Activated CD8-positive, alpha-beta T cell treated with anti-CD3 and anti-CD28 coated beads for 36 hours (primary cell): ENCODE measurements at places on chromosomes 5 and 9.

GRCh38 chr5:57307516-57307915 is 133.7 kb downstream of the GPBP1 start:
- DNase-seq: no peak

DNA sequence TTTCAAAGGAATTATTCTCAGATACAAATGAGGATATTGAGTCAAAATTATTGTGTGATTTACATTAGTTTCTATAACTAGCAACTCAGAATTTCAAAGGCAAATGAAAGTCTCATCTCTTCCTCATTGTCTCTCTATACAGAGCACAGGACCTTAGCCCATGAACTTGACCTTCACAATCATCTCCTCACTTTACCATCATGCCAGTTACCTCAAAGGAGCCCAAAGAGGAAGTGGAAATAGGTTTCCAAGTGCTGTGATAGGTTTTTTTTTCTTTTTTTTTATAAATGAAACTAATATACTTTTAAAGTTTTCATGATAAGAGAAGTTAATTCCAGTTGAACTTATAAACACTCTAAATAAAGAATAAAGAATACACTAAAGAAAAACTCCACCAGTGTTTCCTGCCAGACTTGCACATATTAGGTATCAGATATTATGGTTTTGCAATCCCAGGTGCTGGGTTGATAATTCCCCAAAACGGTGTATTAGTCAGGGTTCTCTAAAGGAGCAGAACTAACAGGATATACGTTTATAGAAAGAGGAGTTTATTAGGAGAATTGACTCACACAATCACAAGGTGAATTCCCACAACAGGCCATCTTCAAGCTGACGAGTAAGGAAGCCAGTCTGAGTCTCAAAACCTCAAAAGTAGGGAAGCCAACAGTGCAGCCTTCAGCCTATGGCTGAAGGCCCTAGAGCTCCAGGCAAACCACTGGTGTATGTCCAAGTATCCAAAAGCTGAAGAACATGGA is 50.1 kb upstream of the ADAMTS16 start:
- no peak for DNase-seq

- DNase-seq: peak; percentile 78
Measured at GRCh38 chr5:133423618-133424282, 188.6 kb downstream of the FSTL4 start.

- no peak for DNase-seq
Measured at GRCh38 chr9:34651321-34651720, 664 bp upstream of the IL11RA start.

- no peak for DNase-seq
Measured at GRCh38 chr5:76445830-76446229, 42.7 kb downstream of the IQGAP2 start.
